ENCODE measurements at places on chromosomes 4 and X.

- no peak for DNase-seq
These were observed 40.7 kb downstream of the FANCB start for GRCh38 chrX:14832151-14832550.

GRCh38 chr4:3607690-3608552 is 75.7 kb upstream of the LRPAP1 start:
- DNase-seq: no peak

GRCh38 chr4:38860788-38861424 is 4.3 kb upstream of the TLR6 start:
- peak; percentile 29 for DNase-seq

GRCh38 chr4:145815626-145816025 is 123.0 kb downstream of the ZNF827 start:
- DNase-seq: no peak

GRCh38 chr4:151853034-151853433 is 92.2 kb upstream of the GATB start:
- no peak for DNase-seq

DNA sequence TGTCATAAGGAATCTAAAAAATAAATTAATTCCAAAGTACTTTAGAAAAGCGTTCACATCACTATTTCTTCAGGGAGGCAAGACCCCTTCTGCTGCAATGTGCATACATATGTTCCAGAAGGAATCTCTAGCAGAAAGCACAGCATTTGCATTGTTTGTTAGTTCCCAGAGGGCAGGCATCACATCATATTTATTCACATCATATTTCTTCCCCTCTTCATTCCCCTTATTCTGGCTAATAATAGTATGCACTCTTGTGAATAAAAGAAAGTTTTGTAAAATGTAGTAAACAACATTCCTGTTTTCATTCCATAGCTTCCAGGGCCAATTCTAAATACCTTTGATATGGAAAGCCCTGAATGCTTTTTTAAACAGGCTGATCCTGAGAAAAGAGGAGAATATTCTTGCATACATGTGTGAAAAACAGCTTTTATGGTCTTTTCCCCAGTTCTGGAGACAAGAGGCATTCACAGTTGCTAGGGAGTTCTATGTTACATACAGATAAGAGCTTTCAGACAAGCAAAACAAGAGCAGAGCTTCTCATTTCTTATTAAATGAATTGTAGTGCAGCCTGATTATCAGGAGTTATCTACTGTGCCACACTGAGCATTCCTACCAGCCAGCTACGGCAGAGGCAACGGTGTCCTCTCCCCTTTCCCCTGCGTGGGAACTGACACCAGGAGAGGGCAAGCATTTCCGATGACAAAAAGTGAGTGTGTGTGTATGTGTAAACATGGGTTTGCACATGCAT is 15.2 kb downstream of the GATB start:
- DNase-seq: no peak

DNA sequence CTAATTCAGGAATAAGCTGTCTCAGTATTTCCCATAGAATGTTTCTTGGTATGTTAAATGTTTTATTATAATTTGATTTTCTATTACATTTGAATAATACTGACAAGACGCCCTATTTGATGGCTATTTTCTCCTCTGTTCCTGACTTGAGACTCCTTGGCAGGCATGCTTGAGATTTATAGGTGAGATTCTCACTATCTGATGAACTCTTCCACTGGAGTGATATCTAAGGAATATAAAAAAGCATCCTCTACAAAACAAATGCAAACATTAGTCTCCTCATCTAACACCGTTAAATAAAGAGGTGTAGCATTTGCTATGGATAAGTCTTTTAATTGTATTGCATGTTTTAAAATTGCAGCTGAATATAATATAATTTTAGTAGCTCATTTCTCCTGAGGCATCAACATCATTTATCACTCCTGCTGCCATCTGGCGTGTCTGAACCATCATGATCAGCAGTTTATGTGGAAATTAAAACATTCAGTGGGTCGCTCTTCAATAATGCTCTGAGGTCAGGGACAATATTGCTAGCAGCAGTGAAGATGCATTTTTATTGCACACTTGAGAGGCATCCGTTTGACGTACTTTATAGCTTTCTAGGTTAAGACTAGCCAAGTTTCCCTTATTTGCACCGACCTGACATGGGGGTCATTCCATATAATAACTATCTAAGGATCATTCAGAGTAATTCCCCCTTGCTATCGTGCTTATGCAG is 210.4 kb upstream of the GALNTL6 start:
- no peak for DNase-seq

- no peak for DNase-seq
These were observed 47.7 kb downstream of the HMGB3 start for GRCh38 chrX:151030845-151031244.

- no peak for DNase-seq
These were observed 8.8 kb upstream of the LRRC66 start for GRCh38 chr4:52028970-52029369.

- no peak for DNase-seq
These were observed 80.2 kb downstream of the USP46 start for GRCh38 chr4:52578951-52579350.

GRCh38 chr4:184727430-184727829 is 6.5 kb downstream of the CENPU start:
- DNase-seq: no peak

DNA sequence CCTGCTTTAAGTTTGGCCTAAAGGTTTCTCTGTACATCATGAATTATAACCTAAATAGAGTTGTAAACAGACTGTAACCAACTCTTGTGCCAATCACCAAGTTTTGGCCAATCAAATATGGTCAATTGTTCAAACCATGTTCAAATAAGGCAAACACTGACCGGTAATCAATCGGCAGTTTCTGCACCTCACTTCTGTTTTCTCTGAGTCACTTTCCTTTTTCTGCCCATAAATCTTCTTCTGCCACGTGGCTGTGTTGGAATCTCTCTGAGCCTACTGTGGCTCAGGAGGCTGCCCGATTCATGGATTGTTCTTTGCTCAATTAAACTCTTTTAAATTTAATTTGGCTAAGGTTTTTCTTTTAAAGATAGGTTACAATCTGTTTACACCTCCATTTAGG is 16.5 kb upstream of the ENPP6 start:
- DNase-seq: no peak

All from activated T-helper 1 cell treated with Interleukin-2 at 50 U/mL for 16 hours (primary cell).